ENCODE measurements at places on chromosomes 12 and 14.

GRCh38 chr14:104446611-104447010, 133.0 kb upstream of the C14orf180 start:
- DNase-seq: no peak

DNA sequence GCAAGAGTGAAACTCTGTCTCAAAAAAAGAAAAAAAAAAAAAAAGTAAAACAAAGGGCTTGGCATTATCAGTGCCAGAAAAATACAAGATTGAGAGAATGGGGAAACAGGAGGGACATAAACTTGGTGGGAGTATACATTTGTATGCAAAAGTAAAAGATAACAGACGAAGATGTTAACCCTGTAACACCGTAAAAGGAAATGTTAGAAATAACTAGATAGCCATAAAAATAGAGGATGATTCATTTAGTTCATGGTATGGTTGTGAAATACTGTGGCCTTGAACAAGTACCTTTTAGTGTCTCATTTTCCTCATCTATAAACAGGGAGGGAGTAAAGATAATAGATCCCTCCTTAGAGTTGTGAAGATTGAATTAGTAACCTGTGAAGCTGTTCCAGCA, 33.3 kb downstream of the ATP2A2 start:
- no peak for DNase-seq

DNA sequence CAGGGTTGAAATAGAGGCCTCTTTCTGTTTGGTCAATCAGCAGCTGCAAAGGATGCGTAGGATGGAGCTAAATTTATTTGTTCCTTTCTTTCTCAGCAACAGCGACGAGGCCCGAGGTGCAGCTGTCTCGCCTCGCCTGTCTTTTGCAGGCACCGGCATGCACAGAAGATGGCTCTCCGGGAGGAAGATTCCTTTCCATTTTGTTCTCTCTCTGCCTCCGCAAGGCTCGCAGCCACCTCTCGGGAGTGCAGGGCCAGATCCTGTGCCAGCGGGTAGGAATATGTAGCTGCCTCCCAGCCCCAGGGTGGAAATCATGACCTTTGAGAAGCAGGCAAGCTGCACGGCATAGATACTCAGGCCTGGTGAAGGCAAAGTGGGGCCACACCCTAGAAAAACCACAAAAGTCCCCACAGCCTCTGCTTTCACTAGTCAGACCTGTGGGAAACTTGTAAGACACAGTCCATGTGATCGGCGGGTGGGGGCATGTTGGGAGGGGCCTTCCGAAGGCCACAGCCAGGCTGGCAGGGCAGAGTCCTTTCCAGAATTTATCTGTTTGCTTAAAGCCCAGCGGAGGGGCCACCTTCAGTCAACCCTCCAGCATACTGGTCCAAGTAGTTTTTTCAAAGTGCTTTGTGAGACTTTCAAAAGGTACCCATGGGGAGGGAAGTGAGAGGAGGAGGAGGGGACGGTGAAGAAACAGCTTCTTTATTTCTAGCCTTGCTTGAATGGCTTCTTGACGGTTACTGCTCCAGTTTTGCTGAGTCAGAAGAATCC, at the start of gene MAP1LC3B2:
Gene MAP1LC3B2 (plus strand): TSS at position 220 of the 774 bp plus-strand sequence. CDS start 16,562 bp downstream, outside the sequence.
- DNase-seq: no peak

DNA sequence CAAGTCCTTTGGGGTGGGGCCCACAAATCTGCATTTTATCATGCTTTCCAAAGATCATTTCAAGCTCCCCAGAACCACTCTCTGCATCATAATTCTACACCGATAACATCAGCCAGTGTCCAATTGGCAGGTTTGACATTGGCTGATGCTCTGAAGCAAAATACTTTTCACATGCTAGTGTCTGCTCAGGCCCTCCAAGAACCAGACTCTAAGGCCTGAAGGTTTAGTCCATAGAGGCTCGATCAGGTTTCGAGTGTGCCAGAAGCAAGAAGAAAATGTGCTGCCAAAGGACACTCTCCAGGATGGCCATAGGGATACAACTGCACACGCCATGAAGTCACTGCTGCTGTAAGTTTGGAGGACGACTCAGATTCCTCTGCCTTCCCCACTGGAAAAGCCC, 280.3 kb downstream of the KSR2 start:
- no peak for DNase-seq

GRCh38 chr14:87901236-87901635, 91.7 kb downstream of the GALC start:
- no peak for DNase-seq

Measured in NCI-H446 treated with DMSO at 0.1 percent for 48 hours (cell line).